NCI-H2081 (cell line): ENCODE measurements at places on chromosomes 13 and 19.

DNA sequence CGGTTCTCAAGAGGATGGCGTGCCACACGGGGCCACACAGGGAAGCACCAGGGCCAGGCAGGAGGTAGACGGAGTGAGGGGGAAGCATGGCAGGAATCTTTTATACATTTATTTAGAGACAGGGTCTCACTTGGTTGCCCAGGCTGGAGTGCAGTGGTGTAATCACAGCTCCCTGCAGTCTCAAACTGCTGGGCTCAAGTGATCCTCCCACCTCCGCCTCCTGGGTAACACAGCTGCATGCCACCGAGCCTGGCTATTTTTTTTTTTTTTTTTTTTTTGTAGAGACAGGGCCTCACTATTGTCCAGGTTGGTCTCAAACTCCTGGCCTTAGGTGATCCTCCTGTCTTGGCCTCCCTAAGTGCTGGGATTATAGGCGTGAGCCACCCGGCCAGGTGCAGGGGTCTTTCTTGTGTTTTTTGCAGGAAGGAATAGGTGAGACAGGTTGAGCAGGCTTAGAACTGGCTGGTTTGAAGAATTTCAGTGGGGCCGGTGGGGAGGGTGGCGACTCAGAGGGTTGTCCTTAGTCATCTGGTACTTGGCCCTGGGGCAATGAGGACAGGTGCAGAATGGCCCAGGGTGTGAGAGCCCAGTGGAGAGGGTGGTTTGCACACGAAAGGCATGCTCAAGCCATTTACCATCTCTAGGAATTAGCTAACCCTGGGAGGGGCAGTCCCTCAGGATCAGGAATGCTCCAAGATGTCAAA lies 7.6 kb downstream of the SSC5D start:
- no peak for DNase-seq

DNA sequence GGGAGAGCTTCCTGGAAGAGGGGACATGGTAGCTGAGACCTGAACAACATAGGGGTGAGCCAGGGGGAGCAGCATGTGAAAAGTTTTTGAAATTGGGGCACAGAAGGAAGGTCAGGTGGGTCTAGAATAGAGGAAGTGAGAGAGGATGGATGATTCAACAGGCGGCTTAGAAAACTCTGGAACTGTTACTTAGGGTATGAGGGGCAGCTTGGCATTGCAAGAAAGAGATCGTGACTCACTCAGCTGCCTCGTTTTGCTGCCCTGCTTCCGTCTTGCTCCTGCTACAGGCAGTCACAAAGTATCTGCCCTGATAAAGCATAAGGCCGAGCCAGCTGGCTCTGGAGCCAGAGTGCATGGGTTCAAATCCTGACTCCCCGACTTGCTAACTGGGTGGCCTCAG lies 1.3 kb upstream of the CEACAM20 start:
- no peak for DNase-seq

DNA sequence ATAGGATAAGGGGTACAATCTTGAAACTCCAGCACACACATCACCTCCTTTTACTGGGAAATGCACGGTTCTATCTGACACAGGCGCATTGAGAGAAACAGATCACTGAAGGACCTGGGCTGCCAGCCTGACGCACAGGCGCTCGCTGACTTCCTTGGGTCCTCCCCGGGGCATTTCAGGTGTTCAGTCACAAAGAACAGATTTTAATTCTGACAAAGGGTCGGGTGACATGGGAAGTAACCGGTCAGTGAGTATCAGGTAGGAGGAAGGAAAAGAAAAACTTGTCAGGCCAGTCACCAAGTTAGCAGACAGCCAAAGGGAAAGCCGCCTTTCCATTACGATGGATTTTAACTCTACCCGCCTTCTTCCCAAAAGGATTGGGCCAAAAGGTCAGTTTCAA lies 39.6 kb downstream of the INSR start:
- no peak for DNase-seq

DNA sequence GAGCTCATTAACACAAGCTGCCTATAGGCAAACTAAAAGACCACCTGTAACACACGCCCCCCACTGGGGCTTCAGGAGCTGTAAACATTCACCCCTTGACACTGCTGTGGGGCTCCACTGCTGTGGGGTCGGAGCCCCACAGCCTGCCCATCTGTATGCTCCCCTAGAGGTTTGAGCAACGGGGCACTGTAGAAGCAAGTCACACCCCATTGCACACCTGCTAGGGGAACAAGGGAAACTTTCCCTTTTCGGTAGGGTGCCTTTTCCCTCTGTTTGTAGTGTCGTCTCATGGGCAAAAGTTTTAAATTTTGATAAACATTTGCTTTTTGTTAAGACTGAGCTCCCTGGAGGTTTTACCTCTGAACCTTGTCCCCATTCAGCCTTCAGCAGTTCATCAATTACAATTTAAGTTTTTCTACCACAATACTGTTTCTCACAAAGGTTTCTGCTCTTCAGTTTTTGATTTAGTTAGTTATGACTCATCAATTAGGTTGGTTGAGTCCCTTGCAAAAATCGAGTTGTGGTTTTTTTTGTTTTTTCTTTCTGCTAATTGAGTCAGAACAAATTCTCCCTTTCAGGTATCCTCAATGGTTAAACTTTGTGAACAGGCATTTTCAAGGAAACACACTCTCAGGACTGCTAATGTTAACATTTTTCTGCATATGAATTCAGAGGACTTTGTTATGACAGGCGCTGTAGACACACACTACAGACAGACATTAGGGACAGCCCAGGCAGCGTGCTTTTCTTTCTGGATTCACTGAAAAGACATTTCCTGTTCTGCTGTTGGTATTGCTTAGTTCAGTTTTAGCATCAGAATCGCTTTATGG lies 35.1 kb downstream of the ZNF433 start:
- no peak for DNase-seq

DNA sequence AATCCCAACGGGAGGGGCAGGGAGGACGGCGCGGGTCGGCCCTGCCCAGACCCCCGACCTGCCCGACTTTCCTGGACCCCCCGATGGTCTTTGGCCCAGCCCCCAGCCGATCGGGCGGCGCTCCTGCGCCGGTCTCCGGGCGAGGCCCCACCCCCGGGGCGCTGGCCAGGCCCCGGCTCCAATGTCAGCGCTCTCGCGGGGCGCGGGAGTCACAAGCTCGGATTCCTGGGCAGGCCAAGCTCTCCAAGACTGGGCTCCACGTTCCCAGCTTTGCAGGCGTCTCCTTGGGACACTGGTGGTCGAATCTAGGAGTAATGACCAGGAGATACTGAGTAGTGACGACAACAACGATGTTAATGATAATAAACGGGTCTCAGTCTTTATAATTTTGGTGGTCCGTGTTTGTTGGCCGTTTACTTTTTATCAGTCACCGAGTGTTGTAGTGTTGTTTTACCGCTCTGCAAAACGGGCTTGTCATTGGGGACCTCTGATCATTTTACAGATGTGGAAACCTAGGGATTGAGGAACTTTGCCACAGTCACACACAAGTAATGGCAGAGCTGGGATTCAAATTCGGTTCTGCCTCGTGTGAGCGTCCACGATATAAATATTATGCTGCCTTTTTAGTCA lies 545 bp downstream of the RAD23A start:
- DNase-seq, result peak; percentile 30

GRCh38 chr13:24995225-24995804 lies 100.6 kb upstream of the PABPC3 start:
- DNase-seq, result peak; percentile 69

- no peak for DNase-seq
These were observed 12.1 kb downstream of the LMTK3 start for GRCh38 chr19:48499316-48500090.

DNA sequence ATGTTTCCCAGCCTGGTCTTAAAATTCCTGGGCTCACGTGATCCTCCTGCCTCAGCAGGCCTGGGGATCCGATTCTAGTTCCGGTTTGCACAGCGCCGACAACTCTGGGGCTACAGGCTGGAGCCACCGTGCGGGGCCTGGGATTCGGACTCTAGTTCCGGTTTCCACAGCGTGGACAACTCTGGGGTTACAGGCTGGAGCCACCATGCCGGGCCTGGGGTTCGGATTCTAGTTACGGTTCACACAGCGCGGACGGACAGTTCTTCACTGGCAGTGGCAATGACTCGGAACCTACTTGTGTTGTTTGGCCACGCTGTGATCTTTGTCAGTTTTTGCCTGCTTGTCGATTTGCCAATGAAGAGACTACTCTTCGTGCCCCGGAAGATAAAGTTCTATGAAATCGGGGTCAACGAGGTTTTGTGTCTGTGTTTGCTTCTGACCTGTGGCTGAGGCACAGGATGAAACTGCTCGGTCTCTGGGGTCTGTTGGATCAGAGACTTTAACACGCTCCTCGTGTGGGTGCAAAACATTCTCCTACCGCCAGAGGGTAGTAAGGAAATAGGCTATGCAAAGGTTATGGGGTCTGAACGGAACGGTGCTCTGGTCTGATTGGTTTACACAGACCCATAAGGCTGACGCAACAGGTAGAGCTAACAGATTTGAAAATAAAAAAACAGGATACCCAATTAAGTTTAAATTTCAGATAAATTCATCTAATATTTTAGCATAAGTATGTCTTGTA lies 12.1 kb upstream of the ZSCAN1 start:
- peak; percentile 7 for DNase-seq

GRCh38 chr13:78742659-78743058 lies 83.7 kb upstream of the OBI1 start:
- no peak for DNase-seq
